ENCODE measurements at places on chromosomes 2 and 18.

DNA sequence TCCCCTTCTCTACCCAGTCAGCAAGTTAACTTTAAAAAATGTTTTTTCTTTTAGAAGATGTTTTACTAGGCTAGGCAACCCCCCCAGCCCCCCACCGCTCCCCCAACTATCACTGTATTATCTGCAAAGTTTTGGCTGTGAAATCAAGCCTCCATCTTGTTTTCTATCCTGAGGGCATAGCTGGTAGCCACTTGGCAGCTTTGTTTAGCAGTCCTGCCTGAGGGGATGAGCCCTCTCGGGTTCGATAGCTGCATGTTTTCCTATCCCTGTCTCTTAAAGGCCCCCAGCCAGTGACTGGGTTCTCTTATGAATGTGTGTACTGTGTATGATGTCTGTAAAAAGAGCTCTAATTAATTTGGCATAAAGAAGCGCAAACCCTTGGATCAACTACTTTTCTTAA lies 43.4 kb downstream of the MRO start:
- no peak for DNase-seq

- DNase-seq: no peak
Measured at GRCh38 chr2:98664323-98664722, 55.9 kb downstream of the UNC50 start.

DNA sequence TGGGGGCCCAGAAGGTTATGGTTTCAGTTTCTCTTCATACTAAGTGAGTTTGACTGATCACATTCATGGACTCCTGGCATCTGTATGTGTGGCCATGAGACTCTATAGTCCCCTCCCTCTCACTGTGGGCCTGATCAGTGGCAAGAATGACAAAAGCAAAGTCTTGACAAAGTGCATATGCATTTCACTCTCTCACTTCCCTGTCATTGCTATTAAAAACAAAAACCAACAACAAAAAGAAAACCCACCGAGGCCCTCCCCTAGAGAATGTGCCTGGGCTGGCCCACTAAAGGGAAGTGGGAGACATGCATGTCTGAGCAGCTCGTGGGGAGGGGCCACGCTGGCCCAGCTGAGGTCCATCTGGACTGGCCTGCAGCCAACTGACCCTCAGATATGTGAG lies 600.1 kb upstream of the RAB6C start:
- no peak for DNase-seq

- no peak for DNase-seq
Measured at GRCh38 chr2:23532391-23533337, 147.7 kb downstream of the KLHL29 start.

- no peak for DNase-seq
Measured at GRCh38 chr2:85435981-85436835, 17.7 kb downstream of the SH2D6 start.

DNA sequence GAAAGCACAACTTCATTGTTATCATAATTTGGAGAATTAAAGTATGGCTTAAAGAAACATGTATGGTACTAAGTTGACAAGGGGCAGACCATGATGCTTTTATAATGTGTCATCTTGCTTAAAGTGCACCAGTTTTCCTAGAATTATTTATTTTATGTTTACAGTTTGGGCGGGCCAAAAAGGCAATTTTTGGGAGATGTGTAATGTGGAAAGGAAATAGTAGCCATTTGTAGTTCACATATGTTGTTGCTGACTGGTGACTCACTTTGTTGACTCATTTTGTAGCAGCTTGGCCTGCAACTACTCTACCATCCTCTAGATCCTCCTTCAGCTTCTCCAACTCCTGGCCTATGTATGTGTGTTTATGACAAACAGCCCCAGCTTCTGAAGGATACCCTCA lies 7.7 kb downstream of the ZSCAN30 start:
- DNase-seq: peak; percentile 28

GRCh38 chr2:148023861-148024260 lies 3.0 kb downstream of the MBD5 start:
- no peak for DNase-seq

DNA sequence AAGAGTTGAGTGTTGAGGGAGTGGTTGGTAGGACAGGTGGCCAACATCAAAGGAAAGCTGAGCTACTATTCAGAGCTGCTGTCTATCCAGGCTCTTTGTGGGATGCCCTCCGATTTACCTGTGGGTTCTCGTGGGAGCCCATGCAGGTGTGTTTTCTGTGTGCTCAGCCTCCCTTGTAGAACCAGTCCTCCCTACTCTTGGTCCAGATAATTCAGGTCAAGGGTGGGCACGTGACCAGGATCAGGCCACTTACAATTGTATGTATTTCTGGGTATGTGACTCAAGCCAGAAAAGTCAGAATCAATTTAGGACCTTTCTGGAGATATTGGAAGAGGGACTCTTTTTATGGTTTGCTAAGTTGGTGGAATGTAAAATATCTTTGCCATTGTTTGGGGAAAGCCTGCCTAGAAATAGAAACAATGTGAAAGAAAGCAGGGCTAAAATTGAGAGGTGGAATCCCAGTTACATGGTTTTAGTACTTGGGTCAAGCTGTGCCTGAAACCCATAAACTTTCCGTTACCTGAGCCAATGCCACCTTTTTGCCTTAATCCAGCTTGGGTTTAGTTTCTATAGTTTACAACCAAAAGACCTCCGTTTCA lies 93.2 kb downstream of the PDCL3 start:
- DNase-seq: no peak

DNA sequence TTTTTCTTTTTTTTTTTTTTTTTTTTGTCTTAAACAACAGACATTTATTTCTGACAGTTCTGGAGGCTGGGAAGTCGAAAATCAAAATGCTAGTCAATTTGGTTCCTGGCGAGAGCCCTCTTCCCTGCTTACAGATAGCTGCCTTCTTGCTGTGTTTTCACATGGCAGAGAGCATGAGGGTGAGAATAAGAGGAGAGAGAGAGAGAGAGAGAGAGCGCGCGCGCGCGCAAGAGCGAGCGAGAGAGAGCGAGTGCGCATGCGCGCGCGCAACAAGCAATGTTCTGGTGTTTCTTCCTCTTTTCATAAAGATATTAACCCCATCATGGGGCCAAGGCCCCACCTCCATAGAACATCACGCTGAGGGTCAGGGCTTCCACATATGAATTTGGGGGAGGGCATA lies 20.9 kb downstream of the MTCL1 start:
- DNase-seq: no peak
